Fibroblast of lung (primary cell): ENCODE measurements at places on chromosomes 4 and X. TPM values are rescaled to one million over a fixed set of nuclear protein-coding genes. Genes with fewer than 3 reads are reported as not detected.

Gene FDCSP
- total RNA-seq, result not detected in 2 replicates

Gene SCRG1
- 0.17 and 1.0 TPM in 2 replicates for total RNA-seq

Gene TCEAL7
- 32.5 and 52.6 TPM in 2 replicates for total RNA-seq

Gene XAGE1A
- total RNA-seq, result not detected in 2 replicates

Gene TLR1
- 1.3 and 1.7 TPM in 2 replicates for total RNA-seq

Gene CFAP47
- not detected in 2 replicates for total RNA-seq

Gene DDX53
- total RNA-seq, result not detected in 2 replicates
